HT1080 (cell line): ENCODE measurements at places on chromosomes 2 and 18.
A peak's percentile ranks its signal among the peaks of the same experiment; 100 is the strongest.

DNA sequence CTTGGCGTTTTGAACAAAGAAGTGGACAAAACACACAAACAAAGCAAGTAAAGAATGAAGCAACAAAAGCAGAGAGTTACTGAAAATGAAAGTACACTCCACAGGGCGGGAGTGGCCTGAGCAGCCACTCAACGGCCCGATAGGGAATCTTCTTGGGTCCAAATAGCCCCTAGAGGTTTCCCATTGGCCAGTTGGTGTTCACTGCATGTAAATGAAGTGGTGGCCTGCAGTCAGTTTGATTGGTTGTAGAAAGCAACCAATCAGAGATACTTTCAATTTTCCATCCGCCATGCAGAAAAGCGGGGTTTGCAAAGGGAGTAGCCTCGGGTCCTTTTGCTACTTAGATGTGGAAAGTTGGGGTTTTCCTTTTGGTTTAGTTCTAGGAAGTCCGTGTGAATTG, 31.6 kb downstream of the CYBRD1 start:
- DNase-seq, result peak; percentile 90

DNA sequence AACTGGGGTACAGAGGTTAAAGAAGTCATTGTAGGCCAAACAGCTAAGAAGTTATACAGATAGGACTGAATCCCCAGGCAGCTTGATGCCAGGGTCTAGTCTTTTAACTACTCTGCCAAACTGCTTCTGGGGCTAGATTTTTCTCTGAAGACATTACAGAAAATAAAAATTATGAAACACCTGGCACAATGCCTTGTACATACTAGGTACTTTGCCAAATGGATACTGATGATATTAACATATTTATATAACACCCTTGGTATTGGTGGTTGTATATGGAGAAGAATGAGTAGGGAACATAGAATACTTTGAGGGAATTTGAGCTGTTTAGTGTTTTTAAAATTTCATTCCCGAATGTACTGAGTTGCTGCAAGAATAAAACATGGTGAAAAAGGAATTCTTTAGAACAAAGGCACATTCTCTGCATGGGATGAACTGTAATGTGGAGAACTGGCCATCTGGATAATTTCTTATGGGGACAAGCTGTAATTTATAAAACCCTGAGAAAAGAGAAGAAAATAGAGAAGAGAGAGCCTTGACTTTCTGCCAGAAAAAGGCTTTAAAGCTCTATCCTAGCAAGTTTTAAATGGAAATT, 210.9 kb upstream of the TMEM200C start:
- no peak for DNase-seq

GRCh38 chr2:236366049-236366387, 101.8 kb upstream of the ASB18 start:
- no peak for DNase-seq

- DNase-seq, result no peak
Observed at GRCh38 chr2:225398372-225398771, 1.1 kb upstream of the NYAP2 start.

DNA sequence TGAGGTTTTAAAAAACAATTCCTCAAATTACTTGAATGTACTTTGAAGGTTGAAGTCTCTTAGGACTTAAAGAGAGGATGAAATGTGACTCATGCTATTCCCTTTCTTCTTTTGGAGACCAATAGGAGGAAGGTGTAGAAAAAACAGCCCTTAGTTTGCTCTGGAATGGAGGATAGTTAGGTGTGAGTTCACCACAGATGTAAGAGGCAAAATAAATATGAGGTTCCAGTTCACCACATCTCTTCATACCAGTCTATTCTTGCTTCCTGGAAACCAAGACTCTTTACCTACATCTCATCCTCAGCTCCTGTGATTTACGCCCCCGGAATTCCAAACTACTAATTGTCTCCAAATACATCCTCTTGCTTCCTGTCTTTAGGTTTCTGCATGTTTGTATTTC, 77.5 kb upstream of the TTC21B start:
- DNase-seq, result peak; percentile 32
